CD4-positive, alpha-beta memory T cell (primary cell): ENCODE measurements at places on chromosomes 2 and 18. TPM values are rescaled to one million over a fixed set of nuclear protein-coding genes. Genes with fewer than 3 reads are reported as not detected.

LINC00305 gene
- not detected for total RNA-seq

THSD7B gene
- not detected for total RNA-seq

DNA sequence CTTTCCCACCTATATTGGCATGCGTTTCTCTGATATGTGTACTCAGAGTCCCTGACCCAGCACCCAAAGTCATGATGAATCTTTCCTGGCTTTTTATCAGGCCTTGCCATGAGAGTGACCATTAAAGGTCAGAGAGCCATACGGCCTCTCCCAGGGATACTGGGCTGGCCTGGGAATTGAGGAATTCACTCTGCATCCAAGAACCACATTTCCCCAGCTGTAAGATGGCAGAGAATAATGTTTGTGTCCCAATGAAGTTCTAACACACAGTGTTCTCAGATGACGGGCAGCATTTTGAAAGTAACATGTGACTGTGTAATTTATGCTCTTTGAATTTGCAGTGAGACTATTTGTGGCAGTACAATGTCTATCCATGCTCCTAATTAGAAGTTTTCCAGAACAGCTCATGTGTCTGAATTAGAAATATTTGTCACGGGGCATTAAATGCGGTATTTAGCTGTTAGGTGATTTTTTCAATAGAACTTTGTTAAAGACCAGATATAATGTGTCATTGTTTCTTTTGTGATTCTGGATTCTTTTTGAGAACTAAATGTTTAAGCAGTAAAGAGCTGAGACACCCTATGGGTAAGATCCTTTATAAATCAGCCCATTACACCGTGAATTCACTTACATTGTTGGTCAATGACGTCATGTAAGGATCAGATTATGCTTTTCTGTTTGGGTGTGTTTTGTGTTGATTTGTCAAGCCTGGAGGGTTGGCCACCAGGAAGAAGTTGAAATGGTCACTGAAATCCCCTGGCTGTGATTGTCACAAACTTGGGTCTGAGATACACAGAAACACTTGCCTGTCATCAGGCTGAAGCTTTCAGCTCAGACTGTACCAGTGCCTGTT lies 7.3 kb upstream of the SLC3A1 start:
- H3K36me3 ChIP-seq = no peaks in the 10 kb centered on the region
- no peak overlapping the region for H3K4me3 ChIP-seq
- H3K4me1 ChIP-seq = no peaks in the 10 kb centered on the region
- H3K27me3 ChIP-seq = no peaks in the 10 kb centered on the region

- H3K27ac ChIP-seq = no peak overlapping the region
- no peak for DNase-seq
- H3K4me1 ChIP-seq = no peaks in the 10 kb centered on the region
- H3K27me3 ChIP-seq = no peaks in the 10 kb centered on the region
- no peaks in the 10 kb centered on the region for H3K36me3 ChIP-seq
Measured at GRCh38 chr2:33262097-33262496, 214.4 kb upstream of the RASGRP3 start.

ACTG2 gene
- not detected for total RNA-seq

SPRED2 gene
- total RNA-seq = 0.52 TPM

KCNK3 gene
- not detected for total RNA-seq

- no peak overlapping the region for H3K27ac ChIP-seq
- no peak for DNase-seq
- no peaks in the 10 kb centered on the region for H3K4me1 ChIP-seq
- H3K36me3 ChIP-seq = no peaks in the 10 kb centered on the region
- H3K4me3 ChIP-seq = no peak overlapping the region
- H3K27me3 ChIP-seq = no peaks in the 10 kb centered on the region
Measured at GRCh38 chr18:46680784-46681695, 24.0 kb upstream of the LOXHD1 start.

PRSS56 gene
- total RNA-seq = not detected
